ENCODE measurements at places on chromosomes 5 and 9.

DNA sequence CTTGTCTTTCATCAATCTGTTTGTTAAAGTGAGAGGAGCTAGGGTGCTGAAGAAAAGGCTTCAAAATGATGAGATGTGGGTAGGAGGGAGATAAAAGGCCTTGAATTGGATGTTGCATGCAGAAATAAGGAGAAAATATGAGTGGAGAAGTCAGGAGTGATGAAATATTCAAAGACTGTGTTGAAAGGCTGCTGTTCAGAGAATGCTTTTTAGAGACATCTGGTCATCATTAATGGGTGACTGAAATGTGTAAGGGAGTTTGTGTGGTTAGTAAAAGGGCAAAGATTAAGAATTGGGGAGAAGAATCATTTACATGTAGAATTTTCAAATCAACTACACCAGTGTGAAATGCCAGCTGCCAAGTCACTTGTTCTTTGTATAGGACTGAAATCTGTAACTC is 383.9 kb downstream of the MAT2B start:
- no peak for DNase-seq

- DNase-seq: no peak
These were observed 58.9 kb downstream of the CAMSAP1 start for GRCh38 chr9:135848341-135849047.

- no peak for DNase-seq
These were observed 15.0 kb upstream of the SHB start for GRCh38 chr9:38083858-38084555.

GRCh38 chr5:76732405-76733048 is 16.6 kb downstream of the F2R start:
- DNase-seq: no peak

DNA sequence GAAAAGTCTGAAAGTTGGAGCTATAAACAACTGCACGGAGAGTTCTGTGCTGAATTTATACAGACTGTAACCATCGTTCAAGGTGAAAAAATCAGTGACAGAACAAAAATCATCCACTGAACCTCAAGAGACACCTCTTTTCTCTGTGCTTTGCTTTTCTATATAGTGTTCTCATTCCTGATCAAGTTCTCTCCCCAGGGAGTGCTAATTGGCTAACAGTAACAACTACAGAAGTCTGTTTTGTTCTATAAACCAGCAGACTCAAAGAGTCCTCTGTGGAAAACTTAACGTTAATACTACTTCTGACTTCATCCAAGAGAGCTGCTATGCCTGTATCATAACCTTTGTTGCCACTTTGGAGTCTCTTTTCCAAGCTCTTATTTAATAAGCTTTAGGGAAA is 1388.3 kb upstream of the C9orf72 start:
- DNase-seq: peak; percentile 3

Measured in H7 (cell line).